NCI-H69 (cell line): ENCODE measurements at places on chromosomes 6 and 20.

DNA sequence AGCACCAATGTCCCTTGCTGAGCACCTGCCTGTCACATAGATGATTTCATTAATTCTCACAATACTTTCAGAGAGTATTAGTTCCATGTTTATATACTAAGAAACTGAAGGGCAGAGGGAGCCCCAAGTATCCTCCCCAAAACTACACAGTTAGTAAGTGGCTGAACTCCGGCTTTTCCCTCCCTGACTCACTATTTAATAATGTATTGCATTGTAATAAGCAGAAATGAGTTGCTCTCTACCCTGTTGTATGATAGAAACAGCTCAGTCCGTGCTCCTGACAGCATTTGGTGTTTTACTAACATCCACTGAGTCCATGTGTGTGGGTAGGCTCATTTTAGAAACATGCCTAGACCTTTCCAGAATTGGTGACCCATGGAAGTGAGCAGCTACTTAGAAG lies 76.8 kb downstream of the OLIG3 start:
- DNase-seq, result no peak

DNA sequence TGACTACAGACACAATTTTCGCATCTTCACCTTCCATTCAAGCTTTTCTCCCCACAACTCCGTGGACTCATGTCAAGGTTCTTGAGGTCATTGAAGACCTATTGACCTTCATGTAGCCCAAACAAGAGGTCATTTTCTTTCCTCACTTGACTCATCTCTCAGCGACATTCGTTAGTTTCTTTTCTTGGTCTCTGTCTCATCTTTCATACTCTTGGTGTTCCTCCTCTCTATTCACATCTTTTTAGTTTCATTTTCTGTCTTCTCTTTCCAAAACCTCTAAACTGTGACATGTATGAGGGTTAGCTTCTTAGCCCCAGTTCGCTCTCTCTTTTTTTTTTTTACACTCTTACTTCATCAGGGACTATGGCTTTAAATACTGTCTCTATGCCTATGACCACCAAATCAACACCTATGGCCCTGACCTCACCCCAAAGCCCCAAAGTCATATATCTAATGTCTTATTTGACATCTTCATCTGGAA lies 128.6 kb upstream of the BACH2 start:
- no peak for DNase-seq

DNA sequence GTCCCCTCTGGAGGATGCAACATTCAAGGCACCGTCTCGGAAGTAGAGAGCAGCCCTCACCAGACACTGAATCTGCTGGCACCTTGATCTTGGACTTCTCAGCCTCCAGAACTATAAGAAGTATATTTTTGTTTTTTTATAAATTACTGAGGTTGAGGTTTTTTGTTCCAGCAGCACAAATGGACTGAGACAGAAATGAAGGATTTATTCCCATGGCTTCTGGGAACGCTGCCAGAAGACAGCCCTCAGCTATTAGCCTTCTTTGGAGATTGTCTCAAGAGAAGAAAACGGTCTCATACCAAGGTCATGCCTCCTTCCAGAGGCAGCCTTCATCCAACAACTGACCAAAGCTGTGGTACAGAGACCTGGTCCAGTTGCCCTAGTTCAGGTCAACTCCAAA lies 85.4 kb downstream of the CHMP4B start:
- peak; percentile 56 for DNase-seq

GRCh38 chr20:1801225-1801928 lies 93.8 kb upstream of the SIRPA start:
- DNase-seq, result no peak

DNA sequence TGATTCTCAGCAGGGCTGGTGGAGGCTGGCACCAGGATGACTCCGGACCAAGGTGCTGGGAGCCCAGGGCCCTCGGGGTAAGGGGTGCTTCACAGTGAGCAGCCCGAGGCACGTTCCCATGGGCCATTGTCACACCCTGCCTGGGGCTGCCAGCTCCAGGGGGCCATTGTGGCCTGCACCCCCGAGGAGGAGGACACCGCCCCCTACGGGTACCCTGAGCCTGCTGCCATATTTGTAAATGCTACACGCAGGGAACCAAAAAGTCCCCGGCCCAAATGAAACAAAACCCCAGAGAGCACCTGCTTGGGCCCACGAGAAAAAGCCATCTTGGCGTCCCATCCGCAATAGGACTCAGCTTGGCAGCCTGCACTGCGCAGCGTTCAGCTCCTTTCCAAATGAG lies 64.7 kb upstream of the GATA5 start:
- DNase-seq, result no peak

DNA sequence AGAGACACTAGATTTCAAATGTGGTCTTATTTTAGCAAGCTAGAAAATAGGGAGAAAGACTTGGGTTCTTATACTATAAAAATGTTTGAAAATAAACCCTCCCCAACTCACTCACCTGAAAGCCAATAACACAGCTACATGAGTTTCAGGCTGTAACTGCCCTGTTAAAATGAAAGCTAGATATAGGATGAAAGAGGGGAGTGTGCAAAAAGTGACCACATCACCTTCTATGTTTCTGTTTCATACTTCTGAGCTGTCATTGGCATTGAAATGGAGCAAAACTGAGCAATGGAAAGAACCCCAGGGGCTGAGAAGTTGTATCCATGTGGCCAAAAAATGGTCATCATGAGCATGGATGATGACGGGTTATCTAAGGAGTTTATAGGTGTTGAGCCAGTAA lies 148.1 kb upstream of the TENT5A start:
- DNase-seq, result no peak

DNA sequence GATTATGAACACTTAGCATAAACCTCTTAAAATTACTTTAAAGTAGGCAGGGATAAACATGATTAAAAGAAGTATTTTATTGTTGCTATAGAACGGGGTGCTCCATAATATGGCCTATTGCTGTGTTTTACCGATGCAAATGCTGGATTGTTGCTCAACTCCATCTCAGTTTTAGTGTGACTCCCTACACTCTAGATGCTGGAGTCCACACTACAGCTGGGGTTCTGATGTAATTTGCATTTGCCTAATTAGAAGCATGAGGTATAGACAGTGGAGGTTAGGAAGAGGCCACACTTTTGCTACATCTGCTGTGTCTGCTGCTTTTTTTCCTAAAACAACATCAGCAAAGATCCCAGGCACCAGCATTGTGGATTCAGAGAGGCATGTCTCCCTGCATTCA lies 6.7 kb upstream of the HMGN3 start:
- DNase-seq, result peak; percentile 16

GRCh38 chr6:170437719-170438401 lies 115.2 kb downstream of the PSMB1 start:
- DNase-seq, result peak; percentile 59

- DNase-seq, result no peak
Observed at GRCh38 chr6:27761391-27761790, 150.8 kb downstream of the OR2B2 start.

DNA sequence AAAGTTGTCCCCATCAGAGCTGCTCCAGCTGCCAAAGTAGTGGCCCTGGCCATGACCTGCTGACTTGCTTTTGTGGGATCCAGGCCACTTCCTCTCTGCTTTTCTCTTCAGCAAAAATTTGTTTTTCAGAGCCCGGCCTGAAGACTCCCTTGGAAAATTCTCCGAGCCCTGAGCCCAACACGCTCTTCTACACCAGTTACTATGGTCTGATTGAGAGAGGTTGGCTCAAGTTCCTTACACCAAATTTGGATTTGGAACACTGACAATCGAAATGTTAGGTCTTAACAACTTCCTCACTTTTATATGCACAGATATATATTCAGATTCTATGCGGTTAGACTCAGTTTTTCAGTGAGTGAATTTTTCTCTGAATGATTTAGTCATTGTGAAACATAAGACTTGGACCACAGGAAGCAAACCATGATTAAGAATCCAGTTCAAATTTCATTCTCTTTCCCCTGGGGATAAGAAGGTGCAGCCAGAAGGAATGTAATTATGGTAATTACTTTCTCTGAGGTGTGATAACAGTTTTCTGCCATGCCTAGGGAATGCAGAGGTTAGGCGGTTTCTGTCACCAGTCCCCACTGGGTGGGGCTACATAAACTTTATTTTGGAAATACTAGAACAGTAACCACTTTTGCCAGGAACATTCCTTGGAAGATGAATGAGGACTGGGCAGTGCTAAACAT lies 365.2 kb downstream of the SYNE1 start:
- DNase-seq, result peak; percentile 10

DNA sequence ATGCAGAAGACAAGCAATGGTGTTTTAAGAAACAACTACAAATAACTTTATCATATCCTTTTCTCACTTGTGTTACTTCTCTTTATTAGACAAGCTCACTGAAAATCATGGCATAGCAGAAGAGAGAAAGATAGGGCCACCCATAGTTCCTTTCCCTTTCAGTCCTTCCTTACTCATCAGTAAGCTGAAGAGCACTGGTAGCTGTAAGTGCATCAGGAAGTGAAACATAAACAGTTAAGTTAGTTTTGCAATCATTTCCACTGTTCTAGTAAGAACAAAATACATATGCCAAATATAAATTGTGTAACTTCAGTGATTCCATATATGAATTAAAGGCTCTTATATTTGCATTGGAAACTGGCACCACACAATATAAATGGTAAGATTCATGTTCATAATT lies 220.1 kb downstream of the HACE1 start:
- DNase-seq, result no peak

DNA sequence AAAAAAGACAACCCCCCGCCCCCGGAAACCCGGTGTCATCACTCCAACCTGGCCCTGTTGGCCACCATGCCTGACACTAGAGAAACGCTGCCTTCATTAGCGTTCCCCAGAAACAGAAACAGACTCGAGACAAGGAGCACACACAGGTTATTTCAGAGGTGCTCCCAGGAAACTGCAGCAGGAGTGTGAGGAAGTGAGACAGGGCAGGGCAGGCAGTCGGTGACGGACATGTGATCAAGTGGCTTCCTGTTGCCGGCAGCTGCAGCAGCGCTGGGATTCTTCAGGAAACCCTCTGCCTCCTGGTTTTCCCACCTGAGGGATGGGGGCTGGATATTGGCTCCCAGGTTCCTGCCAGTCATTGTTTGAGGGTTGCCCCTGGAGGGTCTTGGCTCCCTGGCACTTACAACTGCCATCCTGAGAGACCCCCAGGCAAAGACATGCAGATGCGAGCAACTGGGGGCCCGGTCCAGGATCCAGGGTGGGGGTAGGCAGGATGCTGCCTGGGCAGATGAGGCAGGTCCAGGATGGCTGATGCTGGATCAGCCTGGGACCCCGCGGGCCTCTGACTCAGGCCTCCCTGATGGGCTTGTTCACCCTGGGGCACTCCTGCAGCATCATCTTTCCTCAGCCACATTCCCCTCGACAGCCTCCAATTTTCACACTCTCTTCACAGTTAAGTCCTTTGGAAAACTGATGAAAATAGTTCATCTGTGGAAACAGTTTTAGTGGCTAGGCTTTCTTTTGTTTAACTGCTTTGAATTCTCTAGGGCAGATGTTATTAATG lies 150.7 kb upstream of the SYNDIG1 start:
- no peak for DNase-seq

GRCh38 chr6:4055420-4056041 lies 23.4 kb downstream of the FAM217A start:
- DNase-seq, result peak; percentile 36

DNA sequence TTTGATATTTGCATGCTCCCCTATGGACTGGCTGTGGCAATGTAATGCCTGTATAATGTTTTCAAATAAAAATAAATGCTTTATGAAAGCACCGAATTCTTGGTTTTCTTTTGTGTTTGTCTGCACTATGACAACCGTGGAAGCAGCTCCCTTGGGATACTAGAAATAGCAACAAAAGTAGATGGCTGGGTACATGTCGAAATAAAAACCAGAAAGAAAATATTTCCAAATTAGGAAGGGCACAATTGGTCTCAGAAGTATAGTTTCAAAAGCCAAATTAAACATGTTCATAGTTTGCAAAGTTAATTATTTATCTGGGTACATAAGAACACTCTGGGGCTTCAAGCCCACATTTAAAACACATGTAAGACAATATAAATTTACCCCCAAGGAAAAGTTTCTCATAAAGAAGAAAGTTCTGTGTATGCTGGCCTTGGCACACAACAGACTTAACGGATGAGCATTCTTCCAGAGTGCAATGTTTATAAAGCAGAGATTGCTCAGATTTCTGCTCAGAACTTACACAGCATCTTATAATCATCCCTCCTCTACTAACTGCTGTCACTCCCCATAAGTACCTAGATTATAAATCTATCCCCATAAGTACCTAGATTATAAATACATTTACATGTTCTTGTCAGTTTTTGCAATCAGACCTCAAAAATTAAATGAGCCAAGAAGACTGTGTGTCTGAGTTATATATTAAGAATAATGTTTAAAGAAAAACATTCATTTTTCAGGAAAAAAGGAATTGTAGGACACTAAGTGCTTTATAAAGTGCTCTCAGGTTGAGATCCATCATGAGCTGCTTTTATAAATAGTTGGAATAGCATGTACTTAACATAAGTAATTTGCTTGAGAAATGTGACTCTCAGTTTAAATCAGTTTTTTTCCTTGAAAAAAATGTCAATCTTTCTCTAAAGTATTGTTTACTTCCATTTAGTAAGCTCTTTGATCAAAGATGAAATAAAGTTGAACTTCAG lies 230.2 kb upstream of the PLN start:
- no peak for DNase-seq

DNA sequence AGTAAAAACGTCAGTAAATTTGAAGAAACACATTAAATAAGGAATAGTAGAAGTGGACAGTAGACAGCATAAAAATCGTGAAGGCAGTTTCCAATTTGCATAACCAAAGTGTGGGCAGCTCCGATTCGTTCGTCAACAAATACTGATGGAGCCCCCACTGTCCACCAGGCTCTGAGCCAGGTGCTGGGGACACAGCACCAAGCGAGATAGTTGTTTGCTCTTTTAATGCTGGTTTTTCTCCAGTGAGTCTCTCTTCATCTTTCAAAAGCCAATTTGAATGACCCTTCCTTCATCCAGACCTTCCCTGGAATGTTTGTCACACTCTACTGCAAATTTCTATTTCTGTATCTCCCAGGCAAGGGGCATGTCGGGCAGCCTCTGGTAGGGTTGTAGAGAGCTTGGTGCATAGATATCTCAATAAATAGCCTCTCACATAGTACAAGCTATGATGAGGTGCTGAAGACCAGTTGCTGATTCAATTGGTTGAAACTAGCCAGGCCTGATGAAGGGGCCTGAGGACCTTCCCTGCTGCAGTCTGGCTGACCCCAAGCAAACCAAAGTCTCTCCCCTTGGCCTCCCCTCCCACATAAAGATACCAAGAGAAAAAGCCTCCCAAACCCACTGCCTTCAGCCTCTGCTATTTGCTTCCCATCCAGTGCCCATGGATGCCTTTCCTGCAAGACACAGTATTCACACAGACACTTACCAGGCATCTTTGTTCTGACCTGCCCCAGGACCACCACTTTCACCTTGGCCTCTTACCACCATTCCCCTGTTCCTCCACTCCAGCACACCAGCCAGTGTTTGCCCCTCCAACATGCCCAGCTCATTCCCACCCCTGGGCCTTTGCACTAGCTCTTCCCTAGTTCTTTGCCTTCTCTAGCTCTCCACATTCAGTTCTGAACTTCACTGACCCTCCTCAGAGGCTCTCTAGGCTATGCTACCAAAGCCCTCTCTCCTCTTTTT lies 125.2 kb downstream of the CEBPB start:
- DNase-seq, result no peak

GRCh38 chr6:31402324-31403282 lies 792 bp upstream of the MICA start:
- DNase-seq, result no peak

GRCh38 chr20:57090590-57091560 lies 175.6 kb downstream of the BMP7 start:
- no peak for DNase-seq

- DNase-seq, result no peak
Observed at GRCh38 chr6:6837541-6838080, 249.1 kb downstream of the LY86 start.

GRCh38 chr6:111423055-111423633 lies 59.9 kb downstream of the REV3L start:
- no peak for DNase-seq

GRCh38 chr6:38517005-38517404 lies 122.7 kb downstream of the BTBD9 start:
- DNase-seq, result peak; percentile 22
